ENCODE measurements at places on chromosomes 6 and 20.

DNA sequence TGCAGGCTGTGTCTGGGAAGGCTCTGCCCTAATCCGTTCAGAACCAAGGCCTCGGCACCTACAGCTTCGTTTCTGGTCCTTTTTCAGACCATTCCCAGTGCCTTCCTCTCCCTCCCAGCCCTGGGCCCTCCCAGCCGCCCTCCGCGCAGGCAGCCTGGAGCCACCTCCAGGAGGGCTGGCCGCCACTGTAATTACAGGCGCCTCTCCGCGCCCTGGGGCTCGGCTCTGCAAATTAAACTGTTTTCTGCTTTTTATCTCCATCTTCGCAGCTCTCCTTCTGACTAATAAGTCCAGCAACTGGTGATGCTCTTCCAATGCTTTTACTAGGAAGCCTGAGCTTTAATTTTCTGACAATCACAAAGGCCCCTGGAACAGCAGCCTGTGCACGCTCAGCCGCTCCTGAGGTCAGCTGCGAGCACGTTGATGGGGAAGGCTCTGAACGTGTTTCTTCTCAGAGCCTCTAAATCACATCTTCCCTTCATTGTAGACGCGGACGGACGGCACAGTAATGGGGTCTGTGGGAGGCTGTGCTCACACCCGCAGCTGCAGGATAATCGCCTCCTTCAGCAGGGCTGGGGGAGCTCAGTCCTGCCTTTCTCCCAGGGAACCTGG is 194.6 kb downstream of the DLL1 start:
- peak; percentile 44 for DNase-seq

GRCh38 chr6:105733556-105734162 is 330.8 kb upstream of the PREP start:
- DNase-seq, result peak; percentile 59

- no peak for DNase-seq
Observed at GRCh38 chr6:137601471-137601870, 107.3 kb upstream of the OLIG3 start.

GRCh38 chr6:124234801-124235200 is 431.1 kb downstream of the NKAIN2 start:
- no peak for DNase-seq

- DNase-seq, result no peak
Observed at GRCh38 chr6:1917626-1918371, 308.1 kb downstream of the FOXC1 start.

- no peak for DNase-seq
Observed at GRCh38 chr6:136039185-136039584, 187.7 kb downstream of the PDE7B start.

DNA sequence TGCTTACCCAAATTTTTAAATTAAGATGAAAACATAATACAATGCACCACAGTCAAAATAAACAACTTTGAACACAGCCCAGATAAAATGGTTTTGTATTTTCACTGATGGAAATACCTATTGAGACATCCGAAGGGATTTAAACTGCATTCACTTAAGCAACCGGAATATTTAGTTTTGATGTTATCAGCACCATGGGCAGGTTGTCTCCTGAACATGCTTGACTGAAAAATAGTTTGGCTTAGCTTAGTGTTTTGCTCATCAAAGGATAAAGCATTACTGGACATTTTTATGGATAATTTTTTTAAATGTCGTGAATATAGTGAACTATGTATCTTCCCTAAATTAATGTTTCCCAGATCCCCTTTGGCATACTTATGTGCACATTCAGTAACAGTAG is 177.5 kb downstream of the GJA1 start:
- DNase-seq, result no peak

DNA sequence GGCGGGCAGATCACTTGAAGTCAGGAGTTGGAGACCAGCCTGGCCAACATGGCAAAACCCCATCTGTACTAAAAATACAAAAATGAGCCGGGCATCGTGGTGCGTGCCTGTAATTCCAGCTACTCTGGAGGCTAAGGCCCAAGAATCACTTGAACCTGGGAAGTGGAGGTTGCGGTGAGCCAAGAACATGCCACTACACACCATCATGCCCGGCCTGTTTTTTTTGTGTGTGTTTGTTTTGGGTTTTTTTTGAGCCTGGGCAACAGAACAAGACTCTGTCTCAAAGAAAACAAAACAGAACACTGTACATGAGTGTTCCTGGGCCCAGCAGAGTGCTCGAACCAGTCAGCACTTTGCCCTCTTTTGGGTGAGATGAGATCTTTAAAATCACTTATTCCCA is 159.1 kb downstream of the MTHFD1L start:
- no peak for DNase-seq

DNA sequence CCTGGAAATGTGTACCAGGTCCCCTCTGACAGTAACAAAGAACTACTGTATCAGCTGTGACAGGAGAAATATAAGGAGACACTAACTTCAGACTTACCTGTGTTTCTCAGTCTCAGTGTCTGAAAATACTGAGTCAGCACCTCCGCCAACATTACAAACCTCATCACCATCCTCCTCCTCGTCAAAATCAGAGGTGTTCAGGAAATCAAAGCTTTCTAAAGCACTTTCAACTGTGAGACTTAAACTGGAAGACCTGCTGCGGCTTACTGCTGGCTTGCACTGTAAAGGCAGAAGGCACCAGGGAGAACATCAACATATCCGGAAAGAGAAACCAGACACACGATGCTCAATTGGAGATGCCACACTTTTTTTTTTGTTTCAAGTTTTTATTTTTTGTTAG is 40.3 kb upstream of the ARMH2 start:
- no peak for DNase-seq

DNA sequence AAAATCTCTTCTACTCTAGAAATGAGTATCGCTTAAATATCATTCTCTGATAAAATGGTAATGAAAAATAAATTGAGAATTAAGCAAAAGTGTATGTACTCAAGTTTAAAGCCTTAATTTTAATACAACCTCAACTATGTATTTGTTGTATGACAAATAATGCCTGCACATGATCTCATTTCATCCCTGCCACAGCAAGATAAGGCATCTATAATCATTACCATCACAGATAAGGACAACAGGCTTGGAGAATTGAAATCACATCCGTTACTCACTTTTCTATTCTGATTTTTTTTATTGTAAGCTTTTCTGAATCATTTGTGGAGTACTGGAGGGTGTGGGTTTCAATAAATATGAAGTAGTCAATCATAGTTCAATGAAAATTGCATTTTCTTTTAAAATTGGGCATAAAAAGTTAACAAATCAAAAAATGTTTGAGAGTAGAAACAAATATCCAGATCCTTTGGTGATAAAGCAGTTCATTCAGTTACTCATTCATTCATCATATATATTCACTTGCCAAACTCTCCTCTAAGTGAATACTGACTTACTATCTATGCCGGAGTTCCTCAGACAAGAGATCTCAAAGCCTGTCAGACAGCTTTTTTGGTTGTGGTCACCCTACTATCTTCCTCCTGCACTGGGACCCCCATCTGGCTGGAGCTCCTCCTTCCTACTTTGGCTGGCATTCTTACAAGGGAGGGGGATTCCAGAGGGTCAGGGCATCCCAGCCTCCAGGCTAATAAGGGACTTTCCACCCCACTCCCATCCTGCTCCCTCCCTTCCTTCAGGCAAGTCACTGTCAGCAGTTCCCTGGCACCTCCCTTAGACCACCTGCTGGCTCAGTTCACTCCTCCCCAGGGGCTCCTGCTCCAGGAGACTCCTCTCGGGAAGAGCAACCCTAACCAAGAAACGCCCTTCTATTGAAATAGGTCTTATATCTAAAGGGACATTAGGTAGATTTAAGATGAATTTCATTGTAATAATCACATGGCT is 118.6 kb downstream of the OGFRL1 start:
- peak; percentile 10 for DNase-seq

DNA sequence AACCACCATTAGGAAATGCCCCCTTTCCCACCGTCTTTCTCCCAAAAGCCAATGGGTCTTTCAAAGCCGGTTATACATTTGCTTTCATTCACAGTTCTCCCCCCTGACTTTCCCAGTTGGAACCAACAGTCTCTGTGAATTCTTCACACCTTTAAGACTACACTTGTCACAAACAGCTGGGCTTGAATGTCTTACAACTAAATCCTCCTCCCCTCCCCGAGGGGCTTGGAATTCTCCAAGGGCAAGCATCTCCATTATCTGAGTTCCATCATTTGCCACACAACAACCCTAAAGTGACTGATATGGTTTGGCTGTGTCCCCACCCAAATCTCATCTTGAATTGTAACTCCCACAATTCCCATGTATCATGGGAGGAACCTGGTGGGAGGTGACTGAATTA is 12.9 kb downstream of the ZFP64 start:
- no peak for DNase-seq

GRCh38 chr6:106870824-106871717 is 103.5 kb downstream of the CD24 start:
- DNase-seq, result no peak

- peak; percentile 63 for DNase-seq
Observed at GRCh38 chr20:3237958-3238615, 903 bp downstream of the SLC4A11 start.

GRCh38 chr6:149899486-149899885 is 1.6 kb upstream of the RAET1E start:
- DNase-seq, result no peak

DNA sequence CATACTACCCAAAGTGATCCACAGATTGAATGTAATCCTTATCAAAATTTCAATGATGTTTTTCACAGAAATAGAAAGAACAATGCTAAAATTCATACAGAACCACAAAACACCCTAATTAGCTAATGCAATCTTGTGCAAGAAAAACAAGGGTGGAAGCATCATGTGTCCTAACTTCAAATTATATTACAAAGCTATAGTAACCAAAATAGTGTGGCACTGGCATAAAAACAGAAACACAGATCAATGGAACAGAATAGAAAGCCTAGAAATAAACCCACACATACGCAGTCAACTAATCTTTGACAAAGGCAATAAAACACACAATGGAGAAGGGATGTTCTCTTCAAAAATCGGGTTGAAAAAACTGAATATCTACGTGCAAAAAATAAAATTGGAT is 131.1 kb downstream of the TASP1 start:
- no peak for DNase-seq

DNA sequence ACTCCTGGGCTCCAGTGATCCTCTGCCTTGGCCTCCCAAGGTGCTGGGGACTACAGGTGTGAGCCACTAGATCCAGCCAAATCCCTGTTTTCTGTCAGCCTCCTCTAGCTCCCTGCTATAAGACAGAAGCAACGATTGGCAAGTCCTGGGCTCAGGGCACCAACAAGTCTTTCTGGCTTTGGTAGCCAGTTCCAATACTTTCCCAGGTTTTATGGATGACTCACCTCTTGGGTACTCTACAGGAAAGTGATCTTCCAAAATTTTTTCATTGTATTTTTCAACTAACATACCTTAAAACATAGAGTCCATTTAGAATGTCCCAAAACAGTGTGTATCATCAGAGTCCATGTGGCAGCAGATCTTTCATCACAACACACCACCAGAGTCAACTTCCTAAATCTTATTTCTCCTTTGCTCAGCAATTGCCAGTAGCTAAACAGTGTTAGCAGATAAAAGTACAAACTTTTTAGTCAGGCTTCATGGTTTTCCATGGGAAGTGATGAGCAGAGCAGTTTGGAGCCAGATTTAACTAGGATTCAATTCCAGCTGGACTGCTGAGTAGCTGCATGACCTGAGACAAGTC is 13.3 kb downstream of the GABBR1 start:
- DNase-seq, result no peak

DNA sequence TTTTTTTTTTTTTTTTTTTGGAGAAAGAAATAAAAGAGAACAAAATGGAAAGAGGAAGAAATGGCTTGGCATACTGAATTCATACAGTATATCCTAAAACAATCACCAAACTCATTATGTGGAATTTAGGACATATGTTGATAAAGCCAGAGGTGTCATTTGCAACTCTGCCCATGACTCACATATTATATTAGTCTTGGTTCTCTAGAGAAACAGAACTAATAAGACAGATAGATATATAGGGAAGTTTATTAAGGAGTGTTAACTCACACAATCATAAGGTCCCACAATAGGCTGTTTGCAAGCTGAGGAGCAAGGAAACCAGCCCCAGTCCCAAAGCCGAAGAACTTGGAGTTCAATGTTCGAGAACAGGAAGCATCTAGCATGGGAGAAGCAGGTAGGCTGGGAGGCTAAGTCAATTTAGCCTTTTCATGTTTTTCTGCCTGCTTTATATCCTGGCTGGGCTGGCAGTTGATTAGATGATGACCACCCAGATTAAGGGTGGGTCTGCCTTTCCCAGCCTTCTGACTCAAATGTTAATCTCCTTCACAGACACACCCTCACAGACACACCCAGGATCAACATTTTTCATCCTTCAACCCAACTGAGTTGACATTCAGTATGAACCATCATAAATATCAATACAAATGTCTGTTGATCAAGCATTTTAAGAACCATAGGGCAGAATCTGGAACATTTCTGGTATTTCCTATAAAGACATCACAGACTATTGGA is 102.3 kb downstream of the UBE3D start:
- no peak for DNase-seq

- DNase-seq, result peak; percentile 56
Observed at GRCh38 chr6:1611572-1612298, 2.0 kb downstream of the FOXC1 start.

GRCh38 chr6:89355511-89356194 is 3.1 kb upstream of the UBE2J1 start:
- DNase-seq, result no peak

GRCh38 chr6:127263481-127263880 is 3.2 kb upstream of the RNF146 start:
- no peak for DNase-seq

DNA sequence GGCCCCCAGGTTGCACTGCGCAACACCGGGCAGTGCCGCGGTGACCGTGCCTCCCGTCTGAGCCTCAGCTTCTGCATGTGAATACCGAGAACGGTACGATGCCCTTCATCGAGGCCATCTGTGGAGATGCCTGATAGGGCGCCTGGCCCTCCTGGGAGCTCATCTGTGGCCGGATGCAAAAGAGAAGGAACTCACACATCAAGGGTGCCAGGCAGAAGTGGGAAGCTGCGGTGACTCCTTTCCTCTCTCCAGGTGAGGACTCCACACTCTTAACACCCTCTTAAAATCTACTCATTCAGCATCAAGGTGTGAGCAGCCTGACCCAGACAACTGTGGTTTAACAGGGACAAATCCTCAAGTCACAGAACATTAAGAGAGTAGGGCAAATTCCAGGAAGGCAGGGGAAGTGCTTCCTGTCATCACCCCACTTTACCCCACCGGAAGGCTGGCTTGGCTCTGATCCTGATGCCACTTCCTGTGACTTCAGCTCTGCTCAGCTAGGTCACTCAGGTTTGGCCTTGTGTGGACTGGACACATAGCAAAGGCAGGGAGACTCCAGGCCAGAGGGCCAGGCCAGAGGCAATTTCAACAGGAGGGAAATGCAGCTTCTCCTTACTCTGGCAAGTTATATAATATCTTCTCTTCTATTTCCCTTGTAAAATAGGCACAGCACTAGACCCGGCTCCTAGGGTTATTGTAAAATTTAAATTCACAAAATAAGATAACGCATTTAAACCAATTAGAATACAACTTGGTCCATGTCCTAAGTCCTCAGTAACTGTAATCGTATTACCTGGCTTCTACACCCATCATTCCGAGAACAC is 69.4 kb downstream of the CPNE5 start:
- DNase-seq, result no peak

- DNase-seq, result no peak
Observed at GRCh38 chr20:51634877-51635276, 92.4 kb upstream of the NFATC2 start.

- DNase-seq, result no peak
Observed at GRCh38 chr6:71496018-71496721, 207.6 kb downstream of the OGFRL1 start.

GRCh38 chr6:124703541-124703940 is 258.7 kb upstream of the RNF217 start:
- DNase-seq, result no peak
